Stimulated activated CD8-positive, alpha-beta memory T cell treated with anti-CD3 and anti-CD28 coated beads, Interleukin-2, amount 100 ng/mL, for 1 hour (primary cell): ENCODE measurements at places on chromosomes 7 and 10.

DNA sequence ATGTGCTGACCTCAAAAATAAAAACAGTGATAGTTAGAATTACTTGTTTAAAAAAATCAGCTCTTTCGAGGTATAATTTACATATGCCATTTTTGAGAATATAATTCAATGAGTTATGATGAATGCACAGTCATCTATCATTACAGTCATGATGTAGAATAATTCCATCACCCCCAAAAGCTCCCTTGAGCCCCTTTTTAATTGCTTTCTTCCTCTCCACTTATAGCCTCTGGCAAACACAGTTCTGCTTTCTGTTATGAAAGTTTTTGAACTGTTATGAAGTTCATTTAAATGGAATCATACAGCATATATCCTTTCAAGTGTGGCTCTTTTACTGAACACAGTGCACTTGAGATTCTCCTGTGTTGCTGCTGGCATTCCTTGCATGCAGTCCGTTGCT lies 41.4 kb downstream of the PRTFDC1 start:
- no peak for DNase-seq

DNA sequence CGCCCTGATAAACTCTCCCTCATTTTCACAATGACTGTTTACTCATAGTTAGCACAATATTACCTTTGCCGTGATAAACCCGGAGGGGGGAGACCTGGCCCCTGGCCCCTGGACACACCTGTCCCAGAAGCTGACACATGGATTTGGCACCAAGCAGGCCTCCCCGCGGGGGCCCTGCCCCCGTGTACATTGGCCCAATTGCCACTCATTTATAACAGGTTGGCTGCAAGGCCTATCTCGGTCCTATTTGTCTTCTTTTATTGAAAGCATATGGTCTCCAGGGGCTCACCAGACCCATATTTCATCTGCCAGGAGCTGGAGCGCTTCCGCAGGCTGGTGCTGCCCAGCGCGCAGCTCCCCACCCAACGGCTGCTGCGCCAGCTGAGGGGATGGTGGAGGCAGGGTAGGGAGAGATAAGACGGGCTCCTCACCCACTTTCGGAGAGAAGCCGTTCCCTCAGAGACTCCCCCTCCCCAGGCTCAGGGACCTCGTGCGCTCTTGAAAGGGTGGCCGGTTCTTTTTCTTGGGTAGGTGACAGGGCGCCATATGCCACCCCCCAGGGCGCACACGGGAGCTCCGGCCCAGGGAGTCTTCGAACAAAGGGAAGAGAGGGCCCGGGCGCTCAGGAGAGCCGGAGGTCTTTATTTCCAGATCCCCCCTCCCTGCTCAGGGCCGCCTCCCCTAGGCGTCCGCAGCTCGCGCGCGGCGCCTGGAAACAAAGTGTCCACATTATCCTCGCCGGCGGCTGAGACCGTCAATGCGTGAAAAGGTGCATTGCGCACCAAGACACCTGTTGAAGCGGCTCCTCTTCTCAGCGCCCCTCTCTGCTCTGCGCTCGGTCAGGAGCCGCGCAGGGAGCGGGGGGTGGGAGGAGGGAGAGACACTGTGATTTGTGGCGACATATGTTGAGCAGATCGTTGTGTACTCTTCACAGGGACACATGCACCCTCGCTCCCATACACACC lies 4.3 kb upstream of the NEUROG3 start:
- DNase-seq, result no peak

DNA sequence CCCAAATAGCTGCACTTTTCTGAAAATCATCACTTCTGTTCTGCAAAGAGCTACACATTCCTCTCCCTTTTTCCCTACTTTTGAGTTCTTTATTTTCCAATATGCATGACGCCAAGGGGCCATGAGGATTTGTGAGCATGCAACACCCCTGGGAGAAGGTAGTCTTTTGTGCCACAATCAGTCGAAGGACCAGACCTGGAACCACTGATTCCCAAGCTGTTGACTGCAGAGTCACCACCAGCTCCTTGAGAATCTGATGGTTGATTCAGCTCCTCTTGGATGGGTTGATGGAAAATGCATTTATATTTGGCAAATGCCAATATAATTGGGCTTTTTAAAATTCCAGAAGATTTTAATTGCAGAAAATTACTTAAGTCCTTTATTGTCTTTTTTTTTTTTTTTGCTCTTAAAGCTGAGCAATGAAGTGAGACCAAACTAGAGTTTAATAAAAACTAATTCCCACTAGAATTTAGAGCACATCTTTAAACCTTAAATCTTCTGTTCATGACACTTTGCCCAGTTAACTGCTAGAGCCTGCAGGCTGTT lies 554.1 kb downstream of the TNS3 start:
- DNase-seq, result no peak

DNA sequence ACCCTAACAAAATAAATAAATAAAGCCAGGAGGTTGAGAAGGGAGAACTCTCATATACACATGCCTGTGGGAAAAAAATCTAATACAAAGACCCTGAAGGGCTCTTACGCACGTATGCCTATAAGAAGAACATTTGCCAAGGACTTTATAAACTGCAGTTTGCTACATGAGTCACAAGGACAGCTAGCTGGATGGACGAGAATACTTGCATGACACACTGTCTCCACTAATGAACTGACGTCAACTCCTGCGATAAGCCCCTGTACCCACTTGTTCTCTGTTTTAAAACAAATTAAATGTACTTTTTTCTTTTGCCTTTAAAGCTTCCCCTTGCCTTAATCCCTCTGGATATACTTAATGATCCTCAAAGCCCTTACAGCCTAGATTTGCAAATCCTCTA lies 374.6 kb upstream of the GHITM start:
- DNase-seq, result no peak

DNA sequence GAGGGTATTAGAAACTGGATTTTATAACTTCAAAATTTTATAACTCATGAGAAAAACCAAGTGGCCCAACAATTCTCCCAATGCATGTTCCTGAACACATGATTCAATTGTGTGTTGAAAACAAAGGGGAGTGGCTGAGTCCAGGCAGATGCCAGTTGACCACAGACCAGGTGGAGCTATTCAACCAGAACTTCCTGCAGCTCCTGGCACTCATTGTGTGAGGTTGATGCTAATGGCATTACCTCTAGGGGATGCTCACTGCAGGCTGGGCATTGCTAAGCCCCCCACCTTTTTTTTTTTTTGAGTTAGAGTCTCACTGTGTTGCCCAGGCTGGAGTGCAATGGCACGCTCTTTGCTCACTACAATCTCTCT lies 20.3 kb downstream of the MYOF start:
- DNase-seq, result no peak

GRCh38 chr7:135971366-135971725 lies 5.8 kb downstream of the MTPN start:
- no peak for DNase-seq

DNA sequence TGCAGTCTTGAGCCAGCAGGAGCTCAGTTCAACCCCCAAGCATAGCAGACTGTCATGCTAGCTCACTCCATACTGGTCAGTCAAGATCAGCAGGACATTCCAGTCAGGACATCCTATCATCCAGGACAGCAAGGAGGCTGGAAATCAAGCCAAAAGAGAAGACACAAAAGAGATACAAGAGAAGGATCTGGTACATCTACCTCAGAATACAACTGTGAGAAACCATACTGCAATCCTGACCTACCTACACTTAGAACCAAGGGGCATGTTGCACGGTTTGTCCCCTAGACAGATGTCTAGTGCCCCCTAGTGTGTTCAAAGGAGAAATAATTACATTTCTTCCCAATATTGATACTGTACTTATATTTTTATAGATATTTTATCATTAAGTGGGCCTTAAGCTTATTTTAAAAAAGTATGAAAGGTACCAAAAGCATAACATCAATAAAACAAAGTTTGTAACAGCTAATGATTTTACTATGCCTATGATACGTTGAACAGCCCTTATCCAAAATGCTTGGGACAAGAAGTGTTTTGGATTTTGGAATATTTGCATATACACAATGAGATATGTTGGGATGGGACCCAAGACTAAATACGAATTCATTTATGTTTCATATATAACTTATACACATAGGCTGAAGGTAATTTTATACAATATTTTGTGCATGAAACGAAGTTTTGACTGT lies 26.7 kb downstream of the ERCC6 start:
- no peak for DNase-seq

GRCh38 chr10:48366261-48366660 lies 59.8 kb downstream of the MAPK8 start:
- no peak for DNase-seq

GRCh38 chr7:122143376-122143750 lies 686 bp downstream of the AASS start:
- no peak for DNase-seq

DNA sequence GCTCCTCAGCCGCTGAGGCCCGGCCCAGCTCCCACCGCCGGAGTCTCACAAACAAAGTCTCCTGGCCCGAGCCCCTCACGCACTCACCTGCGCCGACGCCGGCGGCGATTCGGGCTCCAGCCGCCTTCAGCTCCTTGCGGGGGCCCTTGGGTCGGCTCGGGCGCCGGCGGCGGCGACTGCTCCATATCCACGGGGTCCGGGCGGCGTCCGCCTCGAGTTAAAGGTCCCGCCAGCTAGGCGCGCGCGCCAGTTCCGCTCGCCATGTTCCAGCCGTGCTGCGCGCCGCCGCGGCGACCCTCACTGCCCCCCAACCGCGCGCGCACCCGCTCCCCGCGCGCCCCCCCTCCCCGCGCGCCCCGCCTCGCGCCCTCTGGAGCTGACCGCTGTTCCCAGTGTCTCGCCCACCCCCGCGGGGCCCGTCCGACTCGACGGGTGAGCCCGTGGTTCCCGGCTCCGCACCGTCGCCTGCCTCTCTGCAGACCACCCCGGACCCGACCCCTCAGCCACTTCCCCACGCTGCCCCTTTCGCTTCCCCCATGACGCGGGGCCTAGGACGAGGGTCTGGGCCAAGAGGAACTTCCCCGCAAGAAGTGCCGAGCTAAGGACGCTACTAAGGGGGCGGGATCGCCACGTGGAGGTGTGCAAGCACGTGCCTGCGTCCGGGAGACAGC lies 396.1 kb downstream of the ZNF33B start:
- DNase-seq, result no peak

GRCh38 chr7:81839708-81840369 lies 70.0 kb upstream of the HGF start:
- no peak for DNase-seq

DNA sequence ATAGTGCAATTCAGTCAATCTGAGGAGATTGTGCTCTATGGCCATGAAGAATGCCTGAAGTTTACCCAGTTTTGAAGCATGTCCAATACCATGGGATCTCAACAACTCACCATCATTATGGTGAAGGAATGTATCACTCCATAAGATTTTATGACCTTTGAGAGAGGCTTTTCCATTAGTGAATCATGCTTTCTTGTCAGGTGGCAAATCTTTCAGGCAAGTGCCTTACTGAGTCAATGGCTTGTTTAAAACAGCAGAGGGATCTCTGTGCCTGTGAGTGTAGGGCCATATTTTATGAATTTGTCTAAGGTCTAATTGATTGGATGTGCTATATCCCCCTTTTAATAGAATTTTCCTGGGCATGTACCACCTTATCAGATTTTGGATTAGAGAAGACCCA lies 131.5 kb downstream of the CCDC7 start:
- DNase-seq, result no peak

- DNase-seq, result no peak
These were observed 3.8 kb upstream of the DUSP5 start for GRCh38 chr10:110493832-110494426.

DNA sequence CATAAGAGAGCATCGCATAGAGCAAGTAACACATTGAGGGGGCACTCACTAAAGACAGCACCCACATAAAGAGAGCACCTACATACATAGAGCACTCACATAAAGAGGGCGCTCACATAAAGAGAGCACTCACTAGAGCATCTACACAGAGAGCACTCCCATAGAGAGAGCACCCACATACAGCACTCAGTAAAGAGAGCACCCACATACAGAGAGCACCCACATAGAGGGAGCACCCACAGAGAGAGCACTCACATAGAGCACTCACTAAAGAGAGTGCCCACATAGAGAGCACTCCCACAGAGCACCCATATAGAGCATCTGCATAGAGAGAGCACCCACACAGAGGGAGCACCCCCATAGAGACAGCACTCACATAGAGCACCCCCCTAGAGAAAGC lies 47.8 kb downstream of the INSIG1 start:
- no peak for DNase-seq

- no peak for DNase-seq
These were observed 237.9 kb upstream of the MYO3A start for GRCh38 chr10:25696013-25696708.

- DNase-seq, result no peak
These were observed 21.6 kb upstream of the UNCX start for GRCh38 chr7:1210979-1211608.

GRCh38 chr7:152881893-152882292 lies 122.3 kb downstream of the ACTR3B start:
- DNase-seq, result no peak

- no peak for DNase-seq
These were observed 38.1 kb downstream of the SLC35B4 start for GRCh38 chr7:134278502-134279153.

GRCh38 chr10:110209454-110209925 lies 2.1 kb downstream of the MXI1 start:
- DNase-seq, result no peak

GRCh38 chr7:113202284-113202683 lies 83.9 kb upstream of the SMIM30 start:
- DNase-seq, result no peak

- no peak for DNase-seq
These were observed 985.9 kb upstream of the ZNF722 start for GRCh38 chr7:63012633-63013183.

DNA sequence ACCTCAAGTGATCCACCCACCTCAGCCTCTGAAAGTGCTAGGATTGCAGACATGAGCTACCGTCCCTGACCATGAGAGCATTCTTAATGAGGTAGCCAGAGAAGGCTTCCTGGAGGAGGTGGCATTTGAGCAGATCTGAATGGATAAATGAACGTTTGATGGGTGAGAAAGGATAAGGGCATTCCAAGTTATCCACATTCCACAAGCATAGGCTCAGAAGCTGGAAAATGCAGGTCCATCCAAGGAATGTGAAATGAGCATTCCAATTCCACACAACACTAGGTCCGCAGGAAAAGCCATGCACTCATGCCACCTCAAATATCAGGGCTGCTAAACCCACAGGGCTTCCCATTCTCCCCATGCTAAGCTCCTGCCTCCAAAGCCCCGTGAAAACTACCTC lies 17.0 kb downstream of the TMEM130 start:
- no peak for DNase-seq

GRCh38 chr7:106029451-106029850 lies 66.4 kb downstream of the CDHR3 start:
- DNase-seq, result no peak

DNA sequence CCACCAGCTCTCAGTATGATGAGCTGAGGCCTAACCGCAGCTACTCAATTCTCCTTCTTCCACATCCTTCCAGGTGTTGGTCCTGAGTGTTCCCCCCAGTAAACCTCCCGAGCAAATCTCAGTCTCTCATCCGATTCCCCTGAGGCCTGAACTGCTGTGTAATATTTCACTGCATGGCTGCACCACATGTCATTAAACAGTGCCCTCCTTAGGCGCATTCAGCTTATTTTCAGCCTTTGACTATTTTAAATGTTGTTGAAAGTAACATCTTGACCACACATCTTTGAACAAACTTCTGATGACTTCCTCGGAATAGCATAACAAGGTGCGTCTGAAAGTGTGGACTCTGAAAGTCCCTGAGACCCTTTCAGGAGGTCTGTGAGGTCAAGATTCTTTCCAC lies 62.8 kb upstream of the NPS start:
- no peak for DNase-seq
